ENCODE measurements at places on chromosomes 3 and 15. TPM values are rescaled to one million over a fixed set of nuclear protein-coding genes. Genes with fewer than 3 reads are reported as not detected.

The SI gene
- total RNA-seq, result not detected

The SERPINI1 gene
- total RNA-seq, result 0.66 TPM

The RTP3 gene
- not detected for total RNA-seq

DNA sequence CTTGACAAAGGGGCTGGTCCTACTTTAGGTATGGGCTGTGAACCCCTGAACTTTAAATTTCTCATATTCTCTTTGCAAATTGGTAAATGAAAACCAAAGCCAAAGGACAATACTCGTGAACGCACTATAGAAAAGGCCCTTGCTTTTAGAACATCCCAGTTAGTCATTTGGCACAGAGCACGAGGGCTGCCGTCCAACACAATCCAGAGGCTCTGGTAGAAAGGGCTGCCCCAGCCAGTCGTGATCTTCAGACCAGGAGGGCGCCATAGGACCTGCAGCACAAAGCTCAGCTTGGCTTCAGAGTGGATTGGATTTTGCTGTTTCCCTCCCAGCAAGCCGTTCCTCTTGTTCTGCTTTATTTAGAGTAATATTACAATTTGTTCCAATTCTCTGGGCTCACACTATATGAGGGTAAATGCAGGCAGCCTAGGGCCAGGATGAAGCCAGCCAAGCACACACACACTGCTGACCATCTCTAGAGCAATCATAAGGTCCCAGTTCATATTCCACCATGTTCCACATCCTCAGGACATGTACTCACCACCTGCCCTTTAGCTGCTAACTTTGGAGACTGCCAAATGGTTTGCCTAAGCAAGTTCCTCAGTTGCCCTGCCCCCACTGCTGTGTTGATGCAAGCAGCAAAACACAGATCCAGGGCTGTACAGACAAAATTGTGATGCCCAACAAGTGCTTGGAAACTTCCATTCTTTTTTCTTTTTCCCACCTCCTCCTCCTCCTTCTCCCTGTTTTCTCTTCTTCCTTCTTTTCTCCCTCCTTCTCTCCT, 6.0 kb upstream of the BFSP2 start:
- no peak overlapping the region for H3K27ac ChIP-seq
- no peaks in the 10 kb centered on the region for H3K36me3 ChIP-seq
- no peak for DNase-seq
- no peaks in the 10 kb centered on the region for H3K4me1 ChIP-seq
- H3K27me3 ChIP-seq, result no peaks in the 10 kb centered on the region

DNA sequence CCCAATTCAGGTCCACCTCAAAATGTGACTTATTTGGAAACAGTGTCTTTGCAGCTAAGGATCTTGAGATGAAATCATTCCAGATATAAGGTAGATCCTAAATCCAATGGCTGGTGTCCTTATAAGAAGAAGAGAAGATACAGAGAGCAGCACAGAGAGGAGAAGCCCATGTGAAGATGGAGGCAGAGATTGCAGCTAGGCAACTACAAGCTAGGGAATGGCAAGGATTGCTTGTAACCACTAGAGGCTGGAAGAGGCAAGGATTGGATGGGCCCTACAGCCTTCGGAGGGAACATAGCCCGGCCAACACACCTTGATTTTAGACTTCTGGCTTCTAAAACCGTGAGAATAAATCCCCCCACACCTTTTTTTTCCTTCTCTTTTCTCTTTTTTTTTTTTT, 38.5 kb downstream of the SYN2 start:
- DNase-seq, result no peak
- no peaks in the 10 kb centered on the region for H3K36me3 ChIP-seq
- H3K27ac ChIP-seq, result no peak overlapping the region
- peaks cover 15% of the 10 kb centered on the region for H3K27me3 ChIP-seq
- H3K4me3 ChIP-seq, result no peak overlapping the region

GRCh38 chr15:51613951-51614350, 8.6 kb downstream of the DMXL2 start:
- H3K27me3 ChIP-seq, result no peaks in the 10 kb centered on the region
- DNase-seq, result no peak
- H3K4me1 ChIP-seq, result no peaks in the 10 kb centered on the region
- H3K4me3 ChIP-seq, result no peak overlapping the region
- H3K27ac ChIP-seq, result no peak overlapping the region
- no peaks in the 10 kb centered on the region for H3K36me3 ChIP-seq

GRCh38 chr3:144112036-144112435, 140.4 kb downstream of the DIPK2A start:
- H3K27ac ChIP-seq, result no peak overlapping the region
- no peak overlapping the region for H3K4me3 ChIP-seq
- H3K4me1 ChIP-seq, result no peaks in the 10 kb centered on the region
- H3K27me3 ChIP-seq, result no peaks in the 10 kb centered on the region

DNA sequence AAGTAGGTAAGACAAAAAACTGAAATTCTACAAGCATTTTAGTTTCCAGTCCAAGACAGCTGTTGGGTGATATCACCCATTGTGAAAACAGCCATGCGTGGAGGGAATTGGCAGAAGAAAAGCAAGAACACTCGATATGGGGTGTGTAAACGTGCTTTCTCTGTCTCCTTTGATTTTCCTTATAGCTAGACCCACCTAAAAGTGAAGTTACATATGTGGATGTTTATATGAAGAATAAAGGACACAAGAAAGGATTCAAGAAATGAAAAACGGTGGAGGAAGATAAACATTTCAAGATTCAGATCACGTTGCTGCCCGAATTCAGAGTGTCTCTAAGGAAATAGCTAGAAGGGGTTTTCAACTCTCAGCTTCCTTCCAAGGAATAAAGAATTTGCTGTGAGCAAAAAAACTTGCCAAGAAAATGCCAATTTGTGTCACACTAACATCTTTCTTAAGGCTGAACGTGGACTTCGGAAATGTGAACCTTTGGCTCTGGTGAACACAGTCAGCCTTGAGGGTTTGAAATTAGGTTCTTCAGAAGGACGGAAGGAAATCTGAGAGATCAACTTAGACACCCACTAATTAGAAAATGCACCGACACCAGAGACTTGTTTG, 269.0 kb upstream of the ADAMTS9 start:
- H3K36me3 ChIP-seq, result no peaks in the 10 kb centered on the region
- DNase-seq, result no peak
- H3K27ac ChIP-seq, result no peak overlapping the region
- H3K4me1 ChIP-seq, result no peaks in the 10 kb centered on the region

DNA sequence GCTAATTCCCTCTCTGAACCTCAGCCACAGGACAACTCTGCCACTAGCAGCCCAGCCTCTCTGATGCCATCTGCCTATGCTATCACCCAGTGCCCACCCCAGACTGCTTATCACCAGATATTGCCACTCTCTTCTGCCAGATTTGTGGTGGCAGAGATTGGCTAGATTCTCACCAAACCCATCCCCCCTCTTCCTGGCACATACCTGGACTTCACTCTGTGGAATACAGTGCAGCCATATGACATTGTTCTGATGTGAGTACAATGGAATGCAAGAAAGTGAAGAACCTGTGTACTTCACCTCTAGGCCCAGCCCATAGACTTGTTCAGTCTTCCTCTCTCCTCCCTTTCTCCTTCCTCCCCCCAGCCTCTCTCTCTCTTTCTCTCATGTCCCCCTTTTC, 46.9 kb upstream of the NTRK3 start:
- no peak overlapping the region for H3K27ac ChIP-seq
- no peaks in the 10 kb centered on the region for H3K36me3 ChIP-seq
- H3K4me1 ChIP-seq, result no peaks in the 10 kb centered on the region

DNA sequence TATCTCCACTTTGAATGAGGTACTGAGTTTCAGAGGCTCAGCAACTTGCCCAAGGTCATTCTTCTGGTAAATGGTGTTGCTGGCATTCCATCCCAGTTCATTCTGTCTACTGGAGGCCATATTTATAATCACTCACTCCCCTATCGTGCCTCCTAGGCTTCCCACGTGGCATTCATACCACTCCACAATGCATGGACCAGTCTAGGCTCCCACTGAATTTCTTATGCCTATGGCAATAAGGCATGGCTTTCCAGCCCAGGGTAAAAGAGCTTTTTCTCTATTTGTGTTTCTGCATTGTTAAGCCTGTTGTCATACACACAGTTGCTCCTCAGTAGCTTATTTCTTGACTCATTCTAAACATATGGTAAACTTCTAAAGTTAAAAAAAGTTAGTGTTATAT, 19.9 kb downstream of the BBX start:
- no peak overlapping the region for H3K27ac ChIP-seq
- H3K27me3 ChIP-seq, result no peaks in the 10 kb centered on the region
- no peak overlapping the region for H3K4me3 ChIP-seq
- H3K36me3 ChIP-seq, result peaks cover 5% of the 10 kb centered on the region
- no peak for DNase-seq

DNA sequence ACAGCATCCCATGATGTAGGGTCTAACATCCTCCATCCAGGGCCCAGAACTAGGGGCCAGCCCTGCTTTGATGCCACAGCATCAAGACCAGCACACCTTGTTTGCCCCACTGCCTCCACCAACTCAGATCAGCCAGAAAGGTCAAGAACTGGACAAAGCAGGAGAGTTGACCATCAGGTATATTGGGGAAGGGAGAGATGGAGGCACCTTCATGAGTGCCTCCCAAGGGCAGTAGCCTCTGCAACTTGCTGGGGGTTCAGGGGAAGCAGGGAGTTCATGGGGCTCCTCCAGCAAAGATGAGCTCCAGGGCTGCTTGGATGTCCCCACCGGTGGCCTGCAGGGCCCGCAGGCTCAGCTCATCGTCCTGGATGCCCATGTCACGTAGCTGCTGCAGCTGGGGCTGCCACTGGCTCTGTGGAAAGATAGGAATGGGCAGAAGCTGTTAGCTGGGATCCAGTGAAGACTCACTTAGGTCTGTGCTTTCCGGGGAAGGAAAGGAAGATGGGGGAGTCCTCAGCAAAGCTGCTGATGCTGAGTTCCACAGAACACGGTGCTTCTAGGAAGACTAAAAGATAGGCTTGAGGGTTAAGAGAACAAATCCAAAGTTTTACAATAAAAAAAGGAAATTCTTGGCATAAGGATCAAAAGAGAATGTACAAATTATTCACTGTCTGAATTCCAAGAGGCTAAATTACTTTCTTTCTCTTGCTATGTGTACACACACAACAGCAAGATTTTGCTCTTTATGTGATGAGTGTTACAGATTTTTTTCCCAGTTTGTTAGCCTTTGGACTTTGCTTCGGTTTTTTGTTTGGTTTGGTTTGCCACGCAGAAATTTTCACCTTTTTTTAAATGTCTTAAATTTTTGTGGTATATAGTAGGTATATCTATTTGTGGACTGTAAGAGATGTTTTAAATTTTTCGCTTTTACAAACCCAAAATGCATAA, 12.3 kb upstream of the SEMA7A start:
- DNase-seq, result no peak
- H3K4me1 ChIP-seq, result no peaks in the 10 kb centered on the region
- no peaks in the 10 kb centered on the region for H3K27me3 ChIP-seq
- H3K36me3 ChIP-seq, result peaks cover 61% of the 10 kb centered on the region

- H3K4me1 ChIP-seq, result peaks cover 9% of the 10 kb centered on the region
- DNase-seq, result no peak
- no peak overlapping the region for H3K4me3 ChIP-seq
- H3K27me3 ChIP-seq, result no peaks in the 10 kb centered on the region
- no peak overlapping the region for H3K27ac ChIP-seq
These were observed 4.6 kb upstream of the DAG1 start for GRCh38 chr3:49465270-49466034.

GRCh38 chr3:3119393-3119851, 7.3 kb upstream of the TRNT1 start:
- H3K27ac ChIP-seq, result no peak overlapping the region
- H3K36me3 ChIP-seq, result no peaks in the 10 kb centered on the region
- DNase-seq, result no peak
- no peaks in the 10 kb centered on the region for H3K4me1 ChIP-seq
- no peaks in the 10 kb centered on the region for H3K27me3 ChIP-seq

All from CD4-positive, alpha-beta T cell (primary cell).